ENCODE measurements at places on chromosomes 7 and 10.

- no peak for DNase-seq
Measured at GRCh38 chr7:82481499-82482097, 38.0 kb upstream of the CACNA2D1 start.

- no peak for DNase-seq
Measured at GRCh38 chr7:101521430-101521925, 107.6 kb downstream of the MYL10 start.

DNA sequence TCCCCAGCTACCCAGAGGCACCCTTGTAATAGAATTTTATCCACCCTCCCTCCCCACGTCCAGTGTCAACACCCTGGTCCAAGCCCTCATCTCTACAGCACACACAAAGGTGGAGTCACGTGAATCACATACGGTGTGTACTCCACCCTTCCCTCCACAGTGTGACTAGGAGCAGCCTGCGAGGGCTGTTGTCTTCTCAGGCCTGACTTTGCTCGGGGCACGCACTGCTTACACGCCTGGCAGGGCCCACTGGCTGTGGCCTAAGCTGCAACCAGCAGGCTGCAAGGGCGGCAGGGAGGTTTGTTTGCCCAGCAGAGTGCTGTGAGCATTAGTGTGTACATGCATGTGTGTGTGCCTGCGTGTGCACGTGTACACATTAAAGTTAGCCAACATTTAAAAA is 93.7 kb downstream of the COBL start:
- no peak for DNase-seq

DNA sequence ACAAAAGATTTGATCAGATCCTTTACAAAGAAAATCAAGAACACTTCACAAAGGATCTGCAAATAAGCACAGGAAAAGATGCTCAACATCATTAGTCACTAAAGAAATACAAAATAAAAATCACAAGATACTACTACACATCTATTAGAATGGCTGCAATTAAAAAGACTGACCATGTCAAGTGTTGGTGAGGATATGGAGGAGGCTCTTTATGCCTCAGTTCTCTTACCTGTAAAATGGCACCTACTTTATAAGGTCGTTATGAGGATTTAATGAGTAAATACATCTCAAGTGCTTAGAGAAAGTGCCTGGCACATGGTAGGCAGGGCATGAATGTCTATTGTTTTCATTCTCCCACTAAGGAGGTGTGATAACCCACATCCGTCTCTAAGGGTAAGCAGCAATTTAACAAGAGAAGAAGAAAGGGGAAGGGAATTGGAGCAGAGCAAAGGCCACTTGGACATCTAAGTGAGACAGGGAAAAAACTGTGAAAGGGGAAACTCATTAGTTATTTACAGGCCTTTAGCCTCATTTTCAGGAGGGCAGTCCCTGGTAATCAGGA is 157.5 kb upstream of the NFE2L3 start:
- DNase-seq, result no peak

DNA sequence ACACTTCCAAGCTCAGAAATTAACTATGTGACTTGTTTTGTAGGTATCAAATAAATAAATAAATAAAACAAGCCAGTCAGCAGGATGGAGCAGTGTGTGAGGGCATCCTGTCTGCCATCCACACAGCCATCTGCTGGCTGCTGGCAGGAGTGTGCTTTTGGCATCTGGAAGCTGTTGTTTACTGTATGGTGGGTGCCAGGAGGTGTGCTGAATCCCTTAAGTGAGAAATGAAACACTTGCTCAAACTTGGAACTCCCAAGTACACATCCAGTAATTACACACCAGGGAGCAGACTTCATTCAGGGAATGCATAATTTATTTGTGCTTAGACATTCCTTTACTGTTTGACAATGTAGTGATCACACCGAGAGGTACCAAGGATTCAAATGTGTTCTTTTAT is 16.9 kb upstream of the TAX1BP1 start:
- no peak for DNase-seq
